Ascending aorta (tissue), 2 donors: ENCODE measurements at places on chromosomes 2 and 18. TPM values are rescaled to one million over a fixed set of nuclear protein-coding genes. Genes with fewer than 3 reads are reported as not detected.

Gene EFHD1
- total RNA-seq, result 142 TPM

DNA sequence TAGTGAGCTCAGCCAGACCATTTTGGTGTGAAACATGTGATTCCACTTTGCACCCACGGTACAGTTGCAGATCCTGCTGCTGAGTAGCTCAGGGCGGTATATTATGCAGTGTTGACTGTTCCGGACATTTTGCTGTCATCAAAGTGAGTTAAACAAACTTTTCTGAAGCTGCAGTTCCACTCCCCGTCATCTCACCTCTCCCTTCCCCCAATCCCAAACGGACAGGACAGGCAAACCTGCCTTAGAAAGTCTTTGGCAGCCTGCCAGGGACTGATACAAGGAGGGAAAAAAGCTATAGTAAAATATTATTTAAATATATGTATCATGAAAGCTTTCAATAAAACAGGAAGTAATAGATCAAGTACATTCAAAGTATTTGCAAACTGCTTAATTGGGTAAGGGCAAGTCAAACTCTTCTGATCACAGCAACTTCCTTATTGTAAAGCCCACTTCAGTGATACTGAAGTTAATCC lies 35.5 kb upstream of the SP5 start:
- no peak for DNase-seq

Gene CELF4
- total RNA-seq, result not detected

Gene RAX
- total RNA-seq, result not detected

DNA sequence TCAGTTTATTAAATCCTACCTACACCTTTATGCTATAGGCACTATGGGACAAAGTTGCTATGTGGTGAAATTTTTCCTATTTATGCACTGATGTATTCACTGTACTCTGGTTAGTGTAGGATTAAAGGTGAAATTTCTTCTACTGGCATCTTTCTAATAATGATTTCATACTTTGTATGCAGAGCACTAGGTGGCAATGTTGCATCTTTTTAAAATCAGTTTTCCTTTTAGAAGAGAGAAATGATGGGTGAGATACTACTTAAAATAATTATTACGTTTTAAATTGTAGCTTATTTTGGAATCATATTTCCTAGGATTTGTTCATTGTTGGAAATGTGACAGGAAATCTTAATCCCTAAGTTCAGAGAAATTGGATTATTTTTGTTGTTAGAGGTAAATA lies 150.9 kb downstream of the CD8B2 start:
- DNase-seq, result no peak
